ENCODE measurements at places on chromosomes 7 and 10.

- no peak for DNase-seq
These were observed 154.3 kb downstream of the ELAPOR2 start for GRCh38 chr7:86904949-86905834.

DNA sequence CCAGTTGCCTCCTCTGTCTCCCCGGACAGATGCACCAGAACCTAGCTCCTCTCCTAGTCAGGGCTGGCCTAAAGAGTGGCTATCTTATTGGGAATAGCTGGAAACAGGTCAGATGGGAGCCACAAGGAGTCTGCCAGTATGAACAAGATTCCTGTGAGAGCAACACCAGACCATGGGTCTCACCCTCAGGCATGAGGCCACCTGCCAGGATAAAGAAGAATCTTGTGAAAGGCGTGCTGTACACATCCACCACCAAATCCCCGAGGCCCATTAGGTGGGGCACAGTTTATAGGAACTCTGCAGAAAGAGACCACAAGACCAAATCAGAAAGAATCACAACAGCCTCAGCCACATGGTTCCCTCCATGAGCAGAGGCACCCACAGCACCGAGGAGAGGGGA lies 325.9 kb downstream of the TNS3 start:
- no peak for DNase-seq

DNA sequence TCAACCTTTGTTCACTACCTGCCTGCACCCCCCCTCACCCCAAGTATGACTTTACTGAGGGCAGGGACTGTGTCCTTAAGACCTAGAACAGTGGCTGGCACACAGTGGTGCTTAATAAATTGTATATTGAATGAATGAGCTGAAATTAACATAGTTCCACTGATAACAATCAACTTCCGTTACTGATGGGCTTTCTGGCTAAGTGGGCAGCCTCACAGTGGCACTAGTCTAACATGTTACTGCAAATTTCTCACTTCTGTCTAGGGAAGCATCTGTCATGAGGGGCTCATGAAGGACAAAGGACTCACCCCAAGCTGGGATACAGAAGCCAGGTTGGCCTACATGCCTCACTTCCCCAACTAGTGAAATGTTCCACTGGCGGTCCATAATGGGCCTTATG lies 79.3 kb downstream of the CTTNBP2 start:
- DNase-seq = no peak

GRCh38 chr10:44706745-44707144 lies 204.4 kb upstream of the TMEM72 start:
- DNase-seq = no peak

DNA sequence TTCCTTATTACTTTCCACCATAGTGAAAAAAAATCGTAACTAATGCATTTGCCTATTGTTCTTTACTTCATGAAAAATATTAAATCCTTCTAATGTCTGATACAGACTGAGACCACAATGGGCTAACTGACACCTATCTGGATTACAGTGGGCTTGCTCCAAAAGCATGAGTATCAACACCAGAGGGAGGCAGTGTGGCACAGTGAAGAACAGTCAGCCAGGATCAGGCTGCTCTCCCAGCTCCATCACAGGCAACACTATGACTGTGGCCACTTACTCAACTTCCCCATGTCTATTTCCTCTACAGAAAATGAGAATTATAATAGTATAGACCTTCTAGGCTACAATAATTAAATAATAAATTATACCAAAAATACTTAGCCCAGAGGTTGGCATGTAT lies 97.2 kb downstream of the SLC25A13 start:
- no peak for DNase-seq

DNA sequence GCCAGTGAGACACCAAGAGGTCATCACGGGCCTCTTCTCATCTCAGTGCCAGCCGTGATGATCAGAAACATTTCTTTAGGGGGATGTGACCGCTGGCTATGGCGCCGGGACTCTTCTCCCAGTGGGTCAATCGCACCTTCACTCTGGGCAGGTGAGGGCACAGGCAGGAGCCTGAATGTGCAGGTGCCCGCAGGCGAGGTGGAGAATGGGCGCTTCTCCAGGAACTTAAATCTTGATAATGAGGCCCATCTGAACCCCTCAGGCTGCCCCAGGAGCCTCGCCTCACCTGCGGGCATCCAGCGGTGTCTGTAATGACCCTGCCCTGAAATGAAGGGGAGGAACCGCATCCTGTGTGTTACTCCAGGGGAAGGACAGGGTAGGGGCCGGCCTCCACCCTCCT lies 204.7 kb downstream of the ADARB2 start:
- no peak for DNase-seq
